DMS153 (cell line): ENCODE measurements at places on chromosomes 7 and 10.

DNA sequence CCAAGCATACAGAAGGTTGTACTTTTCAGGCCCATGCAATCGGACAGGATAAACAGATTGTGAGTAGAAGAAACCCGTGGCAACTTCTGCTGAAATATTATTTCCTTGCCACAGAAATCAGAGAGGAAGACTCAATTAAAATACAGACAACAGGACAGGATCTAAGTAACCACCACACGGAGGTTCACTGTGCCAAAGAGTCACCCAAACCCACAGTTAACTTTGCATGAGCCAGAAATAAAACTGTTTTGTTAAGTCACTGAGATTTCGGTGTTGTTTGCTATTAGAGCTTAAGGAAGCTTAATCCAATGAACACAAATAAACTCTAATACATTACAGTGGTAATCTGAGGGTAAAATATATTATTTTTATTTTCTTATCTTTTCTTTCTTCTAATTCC, 14.0 kb downstream of the PNPLA8 start:
- no peak for DNase-seq

- no peak for DNase-seq
These were observed 28.4 kb upstream of the LRRC18 start for GRCh38 chr10:48968036-48968435.

DNA sequence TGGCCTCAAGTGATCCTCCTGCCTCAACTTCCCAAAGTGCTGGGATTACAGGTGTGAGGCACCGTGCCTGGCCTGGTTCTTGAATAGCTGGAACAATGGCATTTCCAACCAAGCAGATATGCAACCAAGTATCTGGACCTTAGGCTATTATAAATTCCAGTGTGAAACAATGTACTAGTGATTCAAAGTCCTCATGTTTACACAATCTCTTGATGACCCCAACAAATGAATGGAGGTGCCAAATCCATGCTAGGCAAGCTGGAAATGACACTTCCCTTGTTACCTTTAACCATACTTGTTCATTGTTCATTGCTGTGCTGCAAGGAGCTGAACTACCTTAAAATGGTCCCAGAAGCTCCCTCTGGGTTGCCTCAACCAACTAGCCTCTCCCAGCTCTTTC, 282.2 kb upstream of the KLF14 start:
- DNase-seq, result no peak

DNA sequence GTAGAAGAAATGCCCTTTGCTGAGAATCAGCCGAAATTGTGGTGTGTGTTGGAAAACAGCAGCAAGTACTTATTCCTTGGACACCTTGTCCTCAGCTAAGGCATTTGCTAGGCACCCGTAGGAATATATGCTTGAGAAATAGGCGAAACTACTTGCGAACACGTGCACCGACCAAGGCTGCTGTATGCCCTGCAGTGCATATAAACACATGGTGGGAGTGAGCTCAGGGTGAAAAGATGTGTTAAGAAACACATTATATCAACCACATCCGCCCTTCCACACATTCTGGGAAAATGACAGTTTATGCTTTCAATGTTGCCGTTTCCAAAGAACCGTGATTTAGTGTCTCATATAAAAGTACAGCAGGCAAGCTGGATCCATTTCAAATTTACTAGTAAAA, 199.2 kb downstream of the JCAD start:
- DNase-seq, result no peak

GRCh38 chr7:6709808-6710207, 3.1 kb upstream of the ZNF12 start:
- no peak for DNase-seq

- DNase-seq, result no peak
These were observed 50.7 kb upstream of the RHEB start for GRCh38 chr7:151570366-151570915.

DNA sequence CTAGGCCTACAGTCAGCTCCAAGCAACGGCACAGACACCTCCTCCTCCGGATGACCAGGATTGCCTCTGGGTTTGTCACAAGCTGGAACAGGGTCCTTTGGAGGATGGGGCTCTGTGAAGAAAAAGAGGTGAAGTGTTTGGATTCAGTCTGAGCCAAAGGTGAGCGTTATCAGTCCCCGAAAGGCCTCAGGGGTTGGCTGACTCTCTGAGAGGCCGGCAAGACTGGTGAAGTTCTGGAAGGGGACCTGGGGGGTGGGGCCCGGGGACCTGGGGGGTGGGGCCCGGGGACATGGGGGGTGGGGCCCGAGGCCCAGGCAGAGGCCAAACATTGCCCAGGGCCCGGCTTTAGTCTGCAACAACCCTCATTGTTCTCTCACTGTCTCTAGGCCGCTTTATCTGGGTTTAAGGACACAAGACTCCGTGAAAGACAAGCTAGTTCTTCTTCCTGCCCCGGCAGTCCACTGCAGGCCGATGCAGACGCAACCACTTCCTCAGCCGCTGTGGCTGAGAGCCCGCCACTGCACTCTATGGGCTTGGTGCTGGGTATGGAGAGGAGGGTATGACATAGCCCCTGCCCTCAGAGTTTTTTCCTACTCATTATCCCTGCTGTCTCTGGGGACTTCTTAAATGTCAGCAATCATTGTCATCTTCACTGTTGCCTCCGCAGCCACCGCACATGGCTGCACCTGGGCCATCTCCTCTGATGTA, 27.4 kb upstream of the PSAP start:
- no peak for DNase-seq

GRCh38 chr10:119222966-119223386, 15.6 kb downstream of the GRK5 start:
- DNase-seq, result no peak

DNA sequence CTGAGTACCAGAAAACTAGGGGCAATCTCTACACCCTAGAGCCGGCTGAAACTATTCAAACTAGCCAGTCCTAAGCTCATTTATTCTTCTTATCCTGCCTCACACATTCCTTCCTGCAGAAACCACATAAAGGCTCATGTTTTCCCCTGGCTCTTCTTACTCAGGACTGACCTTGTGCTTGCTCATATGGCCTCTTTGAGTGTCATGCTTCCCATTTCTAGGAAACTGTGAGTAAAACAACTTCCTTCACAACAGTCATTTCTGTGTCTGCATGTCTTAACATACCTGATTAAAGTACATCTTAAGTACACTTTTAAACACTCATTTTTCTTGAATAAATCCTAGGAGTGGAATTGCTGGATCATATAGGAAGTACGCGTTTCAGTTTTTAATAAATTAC, 52.3 kb upstream of the KIAA1217 start:
- no peak for DNase-seq

GRCh38 chr10:53009961-53010907, 237.7 kb upstream of the MBL2 start:
- DNase-seq, result no peak

- DNase-seq, result peak; percentile 87
These were observed 399.7 kb upstream of the ETV1 start for GRCh38 chr7:14389181-14389591.

DNA sequence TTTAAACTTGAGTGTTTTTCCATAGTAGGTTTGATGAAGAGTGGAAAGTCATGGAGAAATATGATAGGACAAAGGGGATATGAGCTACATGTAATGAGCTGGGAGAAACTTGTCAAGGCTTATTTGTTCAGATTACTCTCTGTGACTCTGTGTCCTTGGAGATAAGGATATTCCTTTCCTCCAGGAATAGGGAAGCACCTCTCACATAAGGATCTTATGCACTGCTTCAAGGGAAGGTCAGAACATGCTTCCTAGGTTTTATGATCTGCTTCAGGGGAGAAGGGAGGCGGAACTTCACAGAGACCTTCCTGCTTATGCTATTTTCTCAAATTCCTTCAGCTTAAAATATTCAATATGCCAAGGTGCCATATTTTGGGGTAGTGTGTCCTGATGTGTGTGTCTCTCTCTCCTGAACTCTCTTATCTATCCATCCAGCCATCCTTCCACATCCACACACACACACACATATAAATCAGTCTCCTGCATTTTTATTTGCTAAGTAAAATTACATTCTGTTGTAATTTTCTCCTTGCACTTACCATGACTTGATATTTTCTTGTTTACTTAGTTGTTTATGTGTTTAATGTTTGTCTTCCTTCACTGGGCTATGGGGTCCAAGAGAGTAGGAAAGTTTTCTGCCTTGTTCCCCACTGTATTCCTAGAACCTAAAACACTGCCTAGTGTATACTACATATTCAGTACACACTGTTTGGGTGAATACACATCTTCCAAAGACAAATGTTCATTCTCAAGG, 26.4 kb downstream of the ARL4A start:
- DNase-seq, result no peak

GRCh38 chr7:142827951-142828500, 26.9 kb upstream of the EPHB6 start:
- DNase-seq, result no peak

DNA sequence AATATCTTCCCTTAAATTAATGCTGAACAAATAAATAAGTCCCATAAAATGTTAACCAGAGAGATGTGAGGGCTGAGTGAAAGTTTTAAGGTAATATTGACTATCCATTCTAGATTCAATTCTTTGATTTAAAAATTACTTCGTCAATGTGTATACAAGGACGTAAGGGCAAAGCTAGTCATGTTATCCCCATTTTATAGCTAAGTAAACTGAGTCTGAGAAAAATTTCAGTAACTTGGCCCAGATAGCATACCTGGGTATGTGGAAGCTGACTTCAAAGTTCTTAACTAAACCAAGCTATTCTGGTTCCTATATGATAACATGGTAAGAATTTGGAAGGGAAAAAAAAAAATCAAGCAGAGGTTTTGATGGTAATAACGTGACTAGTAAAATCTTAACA, 72.4 kb downstream of the CADPS2 start:
- no peak for DNase-seq

- no peak for DNase-seq
These were observed 670.1 kb upstream of the LRRN3 start for GRCh38 chr7:110420788-110421187.

DNA sequence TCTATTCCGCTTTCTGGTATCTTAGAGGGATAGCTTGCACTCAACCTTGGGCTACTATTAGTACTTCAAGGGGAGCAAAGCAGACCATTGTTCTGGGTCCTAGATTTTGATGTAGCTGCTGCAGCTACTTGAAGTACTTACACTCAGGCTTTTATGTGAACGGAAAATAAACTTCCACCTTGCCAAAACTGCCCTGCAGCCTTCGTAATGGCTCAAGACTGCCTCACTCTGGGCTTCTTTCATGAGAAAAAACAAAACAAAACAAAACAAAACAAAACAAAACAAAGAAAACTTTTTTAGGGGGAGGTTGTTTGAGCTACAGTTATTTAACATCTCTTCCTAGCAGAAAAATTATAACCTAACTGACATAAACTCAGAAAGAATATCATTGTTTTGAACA, 19.4 kb upstream of the EPHB6 start:
- DNase-seq, result no peak

- DNase-seq, result no peak
These were observed 999 bp downstream of the ITIH5 start for GRCh38 chr10:7665767-7666166.

GRCh38 chr7:139479620-139480019, 3.9 kb downstream of the KLRG2 start:
- DNase-seq, result no peak

DNA sequence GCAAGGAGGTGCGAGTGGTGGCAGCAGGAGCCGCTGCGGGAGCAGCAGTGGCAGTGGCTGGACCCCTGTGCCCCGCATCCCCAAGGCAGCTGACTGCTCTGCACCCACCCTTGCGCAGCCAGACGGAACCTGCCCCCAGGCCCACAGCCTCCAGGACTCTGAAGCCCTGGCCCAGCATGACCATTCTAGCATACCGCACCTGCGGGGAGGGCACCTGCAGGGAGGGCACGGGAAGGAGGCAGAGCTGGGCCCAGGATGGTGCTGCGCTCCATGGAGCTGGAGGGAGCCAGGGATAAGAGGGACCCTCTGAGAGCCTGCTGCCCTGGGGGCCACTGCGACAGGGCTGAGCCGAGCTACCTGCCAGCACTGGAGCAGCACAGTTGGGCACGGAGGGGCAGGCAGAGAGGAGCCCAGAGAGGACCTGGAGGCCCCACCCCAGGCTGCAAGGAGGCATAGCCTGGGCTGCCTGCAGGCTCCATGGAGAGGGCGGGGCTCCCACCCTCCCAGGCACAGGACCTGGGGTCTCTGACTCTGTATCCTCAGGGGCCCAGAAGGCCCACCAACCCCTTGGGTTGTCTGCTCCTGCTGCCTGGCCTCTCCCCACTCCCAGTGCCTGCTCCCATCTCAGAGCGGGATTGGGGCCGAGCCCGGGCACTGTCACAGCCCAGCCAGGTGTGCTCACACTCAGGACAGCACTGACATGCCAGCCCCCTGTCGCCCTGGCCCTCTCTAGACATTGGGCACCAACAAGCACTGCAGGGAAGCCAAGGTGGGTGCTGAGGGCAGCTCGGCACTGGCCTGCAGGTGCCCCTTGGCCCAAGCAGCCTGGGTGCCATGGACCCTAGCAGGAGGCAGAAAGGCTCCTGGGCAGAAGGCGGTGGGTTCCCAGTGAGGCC, 87.6 kb downstream of the HTR7 start:
- no peak for DNase-seq

DNA sequence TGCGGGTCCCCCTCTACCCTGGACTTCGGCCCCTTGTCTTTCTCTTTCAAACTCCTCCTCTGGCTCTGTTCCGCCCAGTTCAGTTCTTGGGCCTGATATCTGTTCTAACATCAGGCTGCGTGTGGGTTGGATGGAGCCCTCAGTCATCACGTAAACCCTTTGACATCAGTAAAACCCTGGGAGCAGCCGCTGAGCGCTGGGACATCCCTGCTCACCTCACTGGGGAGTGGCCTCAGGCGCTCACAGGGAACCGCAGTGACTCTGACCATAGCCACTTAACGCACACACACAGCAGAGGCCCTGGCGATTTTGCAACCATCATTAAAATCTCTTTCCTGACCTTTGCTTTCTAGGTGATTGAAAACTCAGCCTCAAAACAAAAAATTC, 113.3 kb downstream of the CYTH3 start:
- no peak for DNase-seq

- no peak for DNase-seq
These were observed 422.7 kb downstream of the SORCS3 start for GRCh38 chr10:105063796-105064195.

- DNase-seq, result no peak
These were observed 30.5 kb downstream of the KIAA1217 start for GRCh38 chr10:24239289-24240040.

GRCh38 chr7:43664681-43665080, 64.6 kb downstream of the COA1 start:
- DNase-seq, result no peak

DNA sequence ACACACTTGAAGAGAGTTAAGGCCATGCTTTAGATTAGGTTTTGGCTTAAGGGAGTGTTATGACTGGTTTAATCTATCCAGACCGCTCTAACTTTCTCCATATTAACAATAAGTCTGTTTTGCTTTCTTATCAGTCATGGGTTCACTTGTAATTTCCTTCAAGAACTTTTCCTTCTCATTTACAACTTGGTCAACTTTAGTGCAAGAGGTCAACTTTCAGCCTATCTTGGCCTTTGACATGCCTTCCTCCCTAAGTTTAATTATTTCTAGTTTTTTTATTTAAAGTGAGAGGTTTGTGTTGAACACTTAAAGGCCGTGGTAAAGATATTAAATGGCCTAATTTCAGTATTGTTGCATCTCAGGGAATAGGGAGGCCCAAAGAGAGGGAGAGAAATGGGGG, 75.6 kb downstream of the MKLN1 start:
- no peak for DNase-seq
